T-helper 9 cell (primary cell): ENCODE measurements at places on chromosomes 5 and 9.

- no peak for DNase-seq
Measured at GRCh38 chr5:124200381-124200780, 546.1 kb downstream of the ZNF608 start.

GRCh38 chr5:8329773-8330172 lies 460.8 kb downstream of the MTRR start:
- DNase-seq, result no peak

DNA sequence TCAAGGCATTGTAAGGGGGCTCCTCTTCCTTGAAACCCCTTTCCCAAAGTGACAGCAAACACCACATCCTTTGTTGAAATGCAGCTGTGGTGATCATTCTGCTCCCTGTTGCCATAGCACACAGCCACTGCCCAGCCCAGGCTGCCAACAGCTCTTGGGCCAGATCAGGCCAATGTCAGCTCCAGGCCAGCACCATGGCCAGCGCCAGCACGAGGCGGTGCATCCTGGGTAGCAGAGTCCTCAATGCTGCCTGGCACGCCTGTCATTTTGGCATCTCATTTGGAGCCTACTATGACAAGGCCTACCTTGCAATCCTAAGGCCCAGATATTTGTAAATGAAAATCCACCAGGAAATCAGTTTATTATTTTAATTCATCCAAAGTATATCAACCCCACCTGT lies 390.6 kb downstream of the DNAH5 start:
- no peak for DNase-seq

DNA sequence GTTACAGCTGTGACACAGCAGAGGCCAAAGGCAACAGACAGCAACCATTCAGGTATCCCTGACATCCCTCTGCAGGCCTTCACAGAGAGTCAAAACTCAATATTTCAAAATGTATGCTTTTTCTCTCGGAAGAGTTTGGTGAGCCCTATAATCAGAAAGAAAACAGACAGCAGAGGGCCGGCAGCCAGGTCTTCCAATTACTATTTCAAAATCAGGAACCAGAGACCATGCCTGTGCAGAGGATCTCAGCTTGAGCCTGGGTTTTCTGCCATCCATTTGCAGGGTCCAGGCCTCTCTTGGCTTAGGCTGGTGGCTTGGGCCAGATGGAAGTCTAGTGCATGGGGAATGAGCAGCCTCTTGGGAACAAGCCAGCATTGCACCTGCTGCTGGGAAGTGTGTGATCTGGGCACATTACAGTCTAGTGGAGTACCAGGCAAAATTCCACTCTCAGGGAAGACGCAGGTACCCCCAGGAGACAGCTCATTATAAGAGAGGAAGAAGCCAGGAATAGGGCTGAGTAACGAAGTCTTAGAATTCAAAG lies 231.3 kb downstream of the ENC1 start:
- DNase-seq, result no peak

DNA sequence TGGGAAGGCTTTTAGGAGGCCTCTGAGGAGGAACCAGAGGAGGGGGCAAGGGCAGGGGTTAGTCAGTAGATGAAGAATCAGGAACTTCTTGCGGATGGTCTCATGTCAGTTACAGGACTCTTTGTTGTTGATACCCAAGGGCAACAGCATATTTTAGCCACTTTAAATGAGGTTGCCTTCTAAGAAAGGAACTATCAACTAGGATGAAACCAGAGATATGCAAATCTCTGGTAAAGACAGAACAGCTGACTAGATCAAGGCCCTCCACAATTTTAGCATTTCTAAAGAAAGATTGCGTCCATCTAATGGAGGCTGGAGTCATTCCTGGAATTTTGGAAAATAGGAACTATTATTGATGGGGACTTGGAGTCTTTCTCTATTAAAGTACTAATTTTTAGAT lies 57.7 kb upstream of the KLF4 start:
- DNase-seq, result no peak

DNA sequence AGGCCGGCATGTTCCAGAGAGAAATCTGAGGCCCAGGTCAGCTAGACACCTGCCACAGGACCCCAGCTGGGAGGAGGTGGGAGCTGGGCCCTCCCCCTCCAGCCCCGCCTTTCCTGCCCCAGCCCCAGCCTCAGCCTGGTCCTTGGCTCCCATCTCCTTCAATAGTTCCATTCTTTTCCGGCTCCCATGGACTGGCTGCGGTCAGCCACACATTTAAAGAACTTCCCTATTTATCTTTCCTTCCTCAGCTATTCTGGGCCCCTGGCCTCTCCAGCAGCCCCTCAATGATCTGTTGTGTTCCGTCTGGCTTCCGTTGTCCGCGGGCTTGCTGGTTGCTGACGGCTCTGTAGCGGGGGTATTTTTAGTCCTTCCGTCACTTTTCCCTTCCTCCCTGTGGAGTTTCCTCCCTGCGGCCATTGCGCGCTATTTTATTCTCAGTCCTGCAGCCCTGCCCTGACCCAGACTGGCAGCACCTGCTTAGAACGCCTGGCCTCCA lies 73.8 kb downstream of the AMBP start:
- DNase-seq, result no peak

- DNase-seq, result no peak
Measured at GRCh38 chr9:34059281-34059680, 10.6 kb upstream of the UBAP2 start.

DNA sequence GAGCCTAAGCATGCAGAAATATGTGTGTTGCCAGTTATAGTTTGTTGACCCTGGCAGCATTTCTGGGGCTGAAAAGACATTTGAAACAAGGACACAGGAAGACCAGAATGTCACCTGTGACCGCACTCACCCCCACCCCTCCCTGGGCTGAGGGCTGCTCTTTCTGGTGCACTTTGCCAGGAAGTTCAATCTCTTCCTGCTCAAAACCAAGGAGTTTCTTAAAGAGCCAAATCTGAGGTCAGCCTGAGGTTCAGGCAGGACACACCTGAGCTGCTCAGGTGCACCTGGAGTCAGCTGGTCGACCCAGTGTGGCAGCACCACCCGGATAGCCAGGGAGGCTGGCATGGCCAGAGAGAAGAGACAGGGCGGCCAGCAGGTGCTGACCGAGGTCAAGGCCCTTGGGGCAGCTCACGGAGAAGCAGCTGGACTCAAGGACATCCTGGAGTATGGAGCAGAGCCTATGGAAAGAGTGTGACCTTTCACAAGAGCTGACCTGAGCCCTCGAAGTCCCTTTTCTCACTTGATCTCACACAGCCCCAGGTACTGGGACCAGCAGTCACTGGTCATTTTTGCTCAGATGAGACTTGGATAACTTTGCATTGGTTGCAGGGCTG lies 376.9 kb upstream of the IRX4 start:
- no peak for DNase-seq
